CD4-positive, alpha-beta T cell treated with Interleukin-2 at 100 ng/mL for 4 hours (primary cell): ENCODE measurements at places on chromosomes 2 and 18.

- peak; percentile 59 for DNase-seq
Measured at GRCh38 chr2:216350214-216350791, 22.0 kb downstream of the MARCHF4 start.

DNA sequence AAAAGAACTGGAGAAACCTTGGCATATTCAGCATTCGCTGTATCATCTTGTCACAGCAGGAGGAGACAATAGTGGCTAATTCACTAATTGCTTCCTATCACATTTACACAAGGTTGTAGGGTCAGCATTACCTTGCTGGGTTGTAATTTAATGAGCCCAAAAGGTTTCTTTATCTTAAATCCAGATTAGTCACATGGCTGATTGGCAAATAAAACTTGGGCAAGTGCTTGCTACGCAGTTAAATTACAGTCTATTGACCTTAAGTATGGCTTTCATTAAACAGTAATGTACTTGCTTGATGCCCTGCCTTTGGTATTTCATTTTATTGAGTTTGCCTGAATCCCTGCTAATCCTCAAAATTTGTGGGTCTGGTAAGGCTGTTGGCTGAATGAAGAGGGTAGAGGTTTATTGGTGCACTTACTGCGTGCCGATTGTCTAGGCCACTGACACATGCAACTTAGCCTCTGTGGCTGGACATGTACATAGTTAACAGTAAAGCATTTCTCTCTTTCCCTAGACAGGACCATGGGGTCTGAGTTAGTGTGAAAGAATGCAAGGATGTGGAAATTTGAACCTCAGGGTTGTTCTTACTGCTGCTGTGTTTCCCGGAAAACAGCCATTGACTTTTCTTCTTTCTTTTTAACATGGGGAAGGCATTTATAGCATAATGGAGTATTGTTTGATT lies 34.3 kb downstream of the FMNL2 start:
- DNase-seq, result no peak

DNA sequence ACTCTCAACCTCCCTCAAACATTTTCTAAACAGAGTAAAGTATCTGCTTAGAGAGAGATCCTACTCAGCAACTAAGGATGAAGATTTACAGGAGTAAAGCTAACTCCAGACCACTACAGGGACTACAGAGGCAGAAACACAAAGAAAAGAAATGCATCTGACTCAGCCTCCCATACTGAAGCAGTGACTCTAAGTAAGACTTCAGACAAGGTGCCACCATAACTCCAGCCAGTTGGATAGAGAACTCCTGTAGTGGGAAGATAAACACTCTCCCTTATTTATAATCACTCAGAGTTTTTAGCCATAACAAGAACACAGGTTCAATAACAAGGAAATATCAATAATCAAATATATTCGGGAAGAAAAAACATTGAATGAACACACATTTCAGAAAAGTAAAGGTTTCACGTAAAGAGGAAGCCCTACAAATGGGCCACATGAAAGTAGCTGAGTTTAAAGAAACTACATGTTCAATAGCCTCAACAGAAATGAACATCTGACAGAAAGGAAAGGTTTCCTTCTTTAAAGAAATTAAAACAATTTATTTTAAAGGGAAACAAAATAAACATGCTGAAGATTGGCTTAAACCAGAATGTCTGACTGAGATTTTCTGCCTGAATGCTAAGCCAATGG lies 519.9 kb downstream of the KCNJ3 start:
- no peak for DNase-seq

GRCh38 chr2:55153584-55154299 lies 78.4 kb downstream of the CLHC1 start:
- no peak for DNase-seq

DNA sequence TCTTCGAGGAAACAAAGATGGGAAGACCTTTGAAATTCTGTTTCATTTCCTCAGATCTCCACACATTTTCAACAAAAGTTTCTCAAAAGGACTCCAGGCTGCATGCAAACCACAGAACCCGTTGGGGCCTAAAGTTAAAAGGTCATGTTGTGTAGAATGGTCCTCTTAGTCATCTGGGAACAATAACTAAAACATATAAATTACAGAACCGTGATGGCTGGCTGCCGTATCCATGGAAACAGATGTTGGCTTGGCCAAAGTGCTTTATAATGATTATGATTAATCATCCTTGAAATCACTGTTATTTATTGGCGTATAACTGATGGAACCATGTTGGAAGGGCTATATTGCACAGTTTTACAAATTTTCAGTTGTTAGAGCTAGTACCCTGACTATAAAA lies 182.8 kb upstream of the CRIM1 start:
- no peak for DNase-seq

- DNase-seq, result no peak
Measured at GRCh38 chr2:157840568-157841156, 35.5 kb downstream of the ACVR1 start.

DNA sequence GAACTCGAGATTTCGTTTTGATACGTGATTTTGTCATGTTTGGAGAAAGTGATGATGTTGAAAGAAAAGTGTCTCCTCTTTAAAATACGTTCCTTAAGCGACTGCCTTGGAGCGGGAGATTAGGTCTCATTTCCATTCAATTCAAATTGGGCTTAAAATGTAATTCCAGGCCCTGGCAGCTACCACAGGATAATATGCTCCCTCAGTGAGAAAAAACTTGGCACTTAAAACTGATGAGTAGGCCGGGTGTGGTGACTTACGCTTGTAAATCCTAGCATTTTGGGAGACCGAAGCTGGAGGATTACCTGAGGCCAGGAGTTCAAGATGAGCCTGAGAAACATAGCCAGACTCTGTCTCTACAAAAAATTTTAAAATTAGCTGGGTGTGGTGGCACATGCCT lies 146.3 kb upstream of the L3MBTL4 start:
- no peak for DNase-seq
